ENCODE measurements at places on chromosomes 2 and 18.
A peak's percentile ranks its signal among the peaks of the same experiment; 100 is the strongest.

GRCh38 chr18:62959481-62959880 lies 244.1 kb downstream of the PHLPP1 start:
- no peak for DNase-seq

GRCh38 chr2:219476652-219477151 lies 22.0 kb upstream of the GMPPA start:
- no peak for DNase-seq

DNA sequence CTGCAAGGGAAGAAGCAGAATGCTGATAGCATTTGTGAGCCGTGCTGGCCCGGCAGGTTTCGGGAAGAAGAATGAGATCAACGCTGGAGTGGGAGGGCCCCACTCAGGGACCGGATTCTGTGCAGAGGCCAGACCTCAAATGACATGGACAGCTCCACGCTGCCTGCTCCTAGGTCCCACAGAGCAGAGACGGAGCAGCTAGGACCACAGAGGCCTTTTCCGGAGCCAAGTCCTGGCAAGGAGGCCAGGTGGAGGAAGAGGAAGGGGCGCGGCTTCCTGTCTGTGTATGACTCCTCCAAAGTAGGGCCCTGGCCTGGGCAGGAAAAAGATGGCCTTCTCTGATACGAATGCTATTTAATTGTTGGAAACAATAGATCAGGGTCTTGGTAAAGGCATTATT lies 139.9 kb downstream of the LRRC30 start:
- DNase-seq, result no peak

- no peak for DNase-seq
Observed at GRCh38 chr18:519019-519879, 18.7 kb upstream of the COLEC12 start.

DNA sequence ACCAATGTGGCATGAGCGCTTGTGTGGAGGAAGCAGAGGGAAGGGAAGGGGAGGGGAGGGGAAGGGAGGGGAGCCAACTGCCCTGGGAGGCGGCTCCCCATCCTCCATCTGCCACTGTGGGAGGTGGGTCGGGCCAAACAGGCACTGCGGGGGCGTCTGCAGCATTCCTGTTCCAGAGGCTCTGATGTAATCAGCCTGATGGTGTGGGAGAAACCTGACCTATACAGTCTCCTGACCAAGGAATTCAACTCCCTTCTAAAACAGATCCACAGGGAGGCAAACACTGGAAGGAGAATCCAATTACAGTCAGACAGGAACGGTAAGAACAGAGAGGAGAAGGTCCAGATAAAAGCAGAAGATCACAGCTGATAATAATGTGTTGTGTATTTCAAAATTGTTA lies 88.8 kb downstream of the CD8B2 start:
- peak; percentile 9 for DNase-seq

- DNase-seq, result no peak
Observed at GRCh38 chr2:63763391-63763941, 78.2 kb upstream of the UGP2 start.

GRCh38 chr2:8234253-8234652 lies 447.6 kb upstream of the ID2 start:
- DNase-seq, result no peak

- DNase-seq, result no peak
Observed at GRCh38 chr2:162063281-162063680, 10.7 kb downstream of the DPP4 start.

- DNase-seq, result no peak
Observed at GRCh38 chr2:120305296-120305695, 40.6 kb upstream of the INHBB start.

DNA sequence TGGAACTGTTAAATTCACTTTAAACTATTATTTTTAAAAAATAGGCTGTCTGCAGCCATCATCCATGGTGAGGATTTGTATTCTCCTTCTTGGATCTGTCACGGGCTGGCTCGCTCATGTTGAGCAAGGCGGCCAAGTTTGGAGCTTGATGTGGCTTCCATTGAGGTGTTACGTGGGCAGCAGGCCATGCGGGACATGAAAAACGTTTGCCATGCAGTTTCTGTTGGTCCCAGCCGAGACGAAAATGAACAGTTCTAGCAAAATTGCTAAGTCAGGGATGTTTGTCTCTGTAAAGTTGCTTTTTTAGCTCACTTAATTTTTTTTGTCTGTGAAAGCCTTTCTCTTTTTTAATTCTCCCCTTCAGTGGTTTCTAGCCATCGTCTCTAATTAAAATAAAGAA lies 70.2 kb upstream of the MGAT5 start:
- DNase-seq, result no peak

DNA sequence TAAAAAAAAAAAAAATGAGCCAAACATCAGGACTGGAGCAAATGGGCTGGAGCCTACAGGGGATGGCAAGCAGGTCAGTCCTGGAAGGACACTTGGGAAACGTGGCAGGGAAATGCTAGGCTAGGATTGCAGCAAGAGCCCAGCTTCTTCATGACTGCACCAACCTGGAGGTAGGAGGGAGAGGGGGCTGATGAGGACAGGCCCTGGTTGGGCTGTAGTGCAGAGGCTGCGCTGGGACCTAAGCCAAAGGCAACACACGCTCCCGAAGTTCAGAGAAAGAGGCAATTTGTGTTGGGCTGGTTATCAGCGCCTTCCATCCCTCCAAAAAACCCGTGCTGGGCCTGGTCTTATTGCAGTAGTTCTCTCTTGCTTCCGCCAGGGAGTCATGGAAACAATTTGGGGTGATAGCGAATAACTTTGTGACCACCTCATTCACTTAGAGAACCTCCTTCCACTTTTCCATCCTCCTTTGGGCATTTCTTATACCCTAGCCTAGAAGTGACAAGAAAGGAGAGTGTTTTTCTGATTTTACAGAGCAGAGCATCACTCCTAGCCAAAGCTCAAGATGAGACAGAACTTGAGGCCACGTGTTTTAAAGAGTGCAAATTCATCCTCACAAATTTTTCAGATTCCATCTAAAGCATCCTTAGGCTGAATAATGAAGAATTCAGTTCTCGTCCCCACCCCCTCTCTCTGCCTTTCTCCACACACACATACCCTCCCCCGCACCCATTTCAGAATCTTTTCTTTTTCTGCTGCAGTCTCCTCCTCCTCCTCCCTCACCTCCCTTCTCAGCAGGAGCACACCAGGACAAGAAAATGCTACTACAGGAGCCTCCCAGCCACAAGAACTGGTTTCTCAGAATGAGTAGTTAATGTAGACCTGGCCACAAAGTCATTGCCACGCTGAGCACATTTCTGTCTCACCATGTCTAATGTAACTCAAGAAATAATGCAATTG lies 82.5 kb upstream of the STPG4 start:
- no peak for DNase-seq

DNA sequence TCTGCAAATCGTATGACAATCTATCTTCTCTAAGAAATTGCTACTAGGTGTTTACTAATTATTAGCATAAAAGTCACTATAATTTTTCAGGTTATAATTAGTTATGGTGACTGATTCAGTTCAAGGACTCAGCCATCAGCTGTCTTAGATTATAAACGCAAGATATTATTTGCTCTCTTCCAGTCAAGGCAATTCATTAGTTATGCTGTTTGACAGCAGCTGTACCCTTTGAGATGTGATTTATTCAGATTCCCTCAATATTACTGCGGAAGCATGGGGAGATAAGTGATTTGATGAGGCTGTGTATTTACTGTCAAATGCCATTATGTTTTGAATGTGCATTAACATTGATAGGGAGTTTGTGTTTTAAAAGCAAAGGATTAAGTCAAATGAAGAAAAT lies 558.9 kb upstream of the FSIP2 start:
- no peak for DNase-seq

- no peak for DNase-seq
Observed at GRCh38 chr2:218816561-218817011, 15.0 kb downstream of the PRKAG3 start.

- DNase-seq, result no peak
Observed at GRCh38 chr2:44130441-44130840, 38.2 kb upstream of the PPM1B start.

DNA sequence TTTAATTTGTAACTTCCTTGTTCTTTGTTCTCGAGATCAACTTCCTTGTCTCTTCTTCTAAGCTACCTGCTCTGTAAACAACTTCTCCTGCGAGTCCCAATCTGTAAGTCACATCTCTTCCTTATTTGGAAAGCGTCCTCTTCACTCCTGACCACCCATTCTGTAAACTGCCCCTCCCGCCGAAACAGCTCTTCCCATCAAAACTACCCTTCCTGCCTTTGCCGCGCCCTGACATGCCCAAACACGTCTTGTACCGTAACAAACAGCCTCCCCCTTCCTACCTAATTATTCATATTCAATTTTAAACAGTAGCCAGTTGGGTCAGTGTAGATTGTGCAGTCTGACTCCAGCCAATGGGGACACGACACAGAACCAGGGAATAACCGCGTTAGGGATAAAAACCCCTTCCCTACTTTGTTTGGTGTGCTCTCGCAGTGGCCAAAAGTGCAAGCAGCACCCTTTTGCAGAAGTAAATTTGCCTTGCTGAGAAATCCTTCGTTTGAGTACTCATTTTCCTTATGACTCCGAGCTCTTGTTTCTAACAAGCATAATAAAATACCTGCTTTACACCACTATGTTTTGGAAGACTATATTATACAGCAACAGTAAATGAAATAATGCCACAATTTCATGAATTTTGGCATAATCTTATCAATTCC lies 39.8 kb downstream of the PIAS2 start:
- no peak for DNase-seq

- no peak for DNase-seq
Observed at GRCh38 chr2:8632755-8633154, 49.1 kb upstream of the ID2 start.

- DNase-seq, result no peak
Observed at GRCh38 chr2:12507295-12507694, 209.4 kb upstream of the TRIB2 start.

DNA sequence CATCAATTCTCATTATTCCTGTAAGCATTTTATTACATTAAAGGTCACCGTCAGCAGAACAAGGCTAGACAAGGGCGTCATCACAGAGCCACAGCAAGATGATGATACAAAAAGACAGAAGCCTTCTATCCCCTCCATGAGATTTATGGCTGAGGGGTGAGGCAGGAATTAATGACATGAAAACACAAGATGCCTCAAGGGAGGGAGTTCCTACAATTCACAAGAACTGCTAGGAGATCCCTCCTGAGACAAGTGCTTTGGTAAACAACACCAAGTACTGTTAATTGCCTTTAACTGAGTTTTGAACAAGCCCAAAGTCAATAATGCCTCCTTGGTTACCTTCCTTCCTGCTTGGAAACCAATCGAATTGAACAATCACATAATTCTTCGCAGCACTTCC lies 14.1 kb downstream of the ADD2 start:
- no peak for DNase-seq

- no peak for DNase-seq
Observed at GRCh38 chr2:46717344-46718121, 198.1 kb downstream of the MCFD2 start.

GRCh38 chr2:120763931-120764330 lies 28.3 kb downstream of the GLI2 start:
- DNase-seq, result no peak

DNA sequence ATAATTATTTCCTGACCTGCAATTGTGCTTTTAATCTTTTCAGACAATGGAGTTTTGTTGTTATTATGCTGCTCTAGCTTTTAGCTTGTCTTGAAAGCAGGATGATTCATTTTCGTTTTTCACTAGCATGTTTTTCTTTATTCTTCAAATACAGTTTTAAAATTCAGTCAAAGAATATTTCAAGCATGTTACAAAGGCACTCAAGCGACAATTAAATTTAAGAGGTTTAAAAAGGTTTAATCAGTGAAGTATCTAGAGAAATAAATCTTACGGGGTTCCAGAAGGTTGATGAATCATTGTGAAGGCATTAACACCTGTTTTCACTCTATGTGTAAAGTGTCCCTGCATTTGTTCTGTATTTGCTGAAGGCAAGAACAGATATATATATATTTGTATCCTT lies 390.7 kb upstream of the TMEFF2 start:
- no peak for DNase-seq

GRCh38 chr2:134145519-134145918 lies 108.4 kb upstream of the MGAT5 start:
- no peak for DNase-seq

DNA sequence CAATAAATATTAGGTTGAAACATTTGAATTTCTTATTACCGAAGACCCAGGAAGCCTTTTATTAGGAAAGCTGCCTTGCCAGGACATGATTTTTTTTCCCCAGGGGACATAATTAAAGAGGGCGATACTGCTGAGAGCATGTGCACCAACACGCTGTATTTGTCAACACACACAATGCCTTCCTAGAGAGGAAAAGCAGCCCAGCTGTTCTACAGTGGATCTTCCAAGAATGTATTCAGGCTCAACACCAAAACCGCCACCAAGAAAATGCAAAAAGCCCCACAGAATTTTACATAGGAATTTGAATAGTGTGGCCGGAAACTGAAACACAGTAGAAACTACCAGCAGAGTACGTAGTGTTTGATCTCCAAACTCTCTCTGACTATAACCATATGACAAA lies 320.4 kb downstream of the DLGAP1 start:
- DNase-seq, result no peak

- DNase-seq, result no peak
Observed at GRCh38 chr2:38740851-38741731, 10.1 kb downstream of the SRSF7 start.

DNA sequence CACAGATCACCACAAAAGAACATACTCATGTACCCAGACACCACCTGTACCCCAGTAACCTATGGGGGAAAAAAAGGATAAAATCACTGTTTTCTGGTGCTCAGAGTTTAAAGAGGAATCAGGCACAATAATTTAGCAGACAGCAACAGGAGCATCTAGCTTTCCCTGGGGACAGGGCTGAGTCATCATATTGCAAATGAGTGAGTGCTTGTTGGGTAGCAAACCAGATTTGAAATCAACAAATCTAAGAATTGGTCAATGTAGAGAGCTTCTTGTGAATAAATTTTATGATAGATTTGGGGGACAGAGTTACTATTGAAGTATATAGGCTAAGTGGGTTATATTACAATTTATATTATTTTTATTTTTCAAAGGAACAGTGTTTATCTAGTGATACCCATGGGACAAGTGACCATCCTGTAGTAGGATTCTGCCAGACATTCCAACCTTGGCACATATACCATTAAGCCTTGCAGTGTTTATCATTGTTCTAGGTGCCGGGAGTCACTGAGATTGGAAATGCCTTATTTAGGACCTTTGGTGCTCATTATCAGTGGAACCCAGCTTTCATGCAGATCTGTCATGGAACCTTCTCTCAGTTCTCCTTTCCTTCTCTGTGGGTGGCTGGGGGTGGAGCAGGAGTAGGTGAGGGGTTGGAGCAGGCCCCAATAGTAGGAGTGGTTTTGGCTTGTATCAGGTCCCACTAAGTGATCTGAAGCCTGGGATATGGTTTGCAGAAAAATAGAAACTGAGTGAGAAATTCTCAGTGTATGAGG lies 117.2 kb downstream of the CERS6 start:
- no peak for DNase-seq

- DNase-seq, result no peak
Observed at GRCh38 chr2:206555721-206556120, 86.6 kb upstream of the FAM237A start.

GRCh38 chr2:175855794-175856453 lies 146.1 kb downstream of the LNPK start:
- DNase-seq, result no peak

DNA sequence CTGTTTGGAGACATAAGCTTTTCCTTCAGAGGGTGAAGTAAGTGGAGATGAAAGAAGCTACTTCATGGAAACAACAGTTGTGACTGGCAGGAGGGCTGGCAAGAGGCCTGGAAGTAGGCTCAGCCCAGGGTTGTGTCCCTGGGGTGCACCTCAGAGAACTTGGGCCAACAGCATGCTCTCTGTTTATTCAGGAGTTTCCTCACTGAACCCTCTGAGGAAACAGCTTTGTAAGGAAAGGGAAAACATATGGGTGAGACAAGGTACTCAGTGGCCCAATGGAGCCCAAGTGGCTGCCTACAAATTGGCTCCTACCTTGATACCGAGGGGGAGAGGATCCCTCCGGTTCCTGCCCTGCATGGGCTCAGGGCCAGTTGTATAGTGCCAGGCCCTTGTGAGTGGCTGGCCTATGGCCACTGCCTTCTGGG lies 115.5 kb upstream of the ITGA6 start:
- DNase-seq, result no peak
